ENCODE measurements at places on chromosomes 3 and 15. TPM values are rescaled to one million over a fixed set of nuclear protein-coding genes. Genes with fewer than 3 reads are reported as not detected.

- DNase-seq: no peak
Observed at GRCh38 chr15:64535460-64536243, 75.3 kb downstream of the ZNF609 start.

DNA sequence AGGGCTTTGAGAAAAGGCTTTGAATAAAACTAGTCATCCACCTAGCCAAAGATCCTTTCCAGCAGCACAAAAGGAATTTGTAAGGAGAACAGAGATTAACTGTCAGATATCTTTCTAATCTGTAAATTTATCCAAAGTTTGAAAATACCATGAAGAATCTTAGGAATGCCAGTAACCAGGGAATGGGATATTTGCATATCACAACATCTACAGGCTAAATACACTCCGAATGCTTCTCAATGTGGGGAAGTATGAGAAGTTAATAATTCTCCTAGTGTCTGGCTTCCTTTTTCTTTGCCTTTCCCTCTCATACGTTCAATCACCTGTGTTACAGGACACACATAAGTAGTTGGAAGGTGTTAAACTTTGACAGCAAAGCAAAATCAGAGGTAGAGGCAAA is 7.8 kb downstream of the ANAPC13 start:
- no peak for DNase-seq

DNA sequence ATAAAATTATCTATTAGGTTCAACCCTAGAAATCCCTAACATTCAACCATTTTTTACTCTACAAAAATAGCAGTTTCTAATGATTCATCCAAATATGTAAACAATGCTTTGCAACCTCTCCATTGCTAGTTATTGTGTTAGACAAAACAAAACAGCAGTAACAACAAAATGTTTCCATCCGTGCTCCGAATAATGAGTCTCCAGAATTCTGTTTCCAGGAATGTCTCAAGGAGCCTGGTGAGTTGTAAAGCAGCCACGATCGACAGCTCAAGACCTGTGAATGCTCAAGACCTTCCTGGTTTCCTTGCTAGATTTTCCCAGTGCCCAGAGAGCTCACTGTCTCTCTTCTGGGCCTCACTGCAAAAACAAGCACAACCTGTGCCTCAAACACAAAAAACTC is 49.9 kb downstream of the CHRD start:
- no peak for DNase-seq

- DNase-seq: no peak
Observed at GRCh38 chr15:71448688-71449114, 333.4 kb downstream of the THSD4 start.

DNA sequence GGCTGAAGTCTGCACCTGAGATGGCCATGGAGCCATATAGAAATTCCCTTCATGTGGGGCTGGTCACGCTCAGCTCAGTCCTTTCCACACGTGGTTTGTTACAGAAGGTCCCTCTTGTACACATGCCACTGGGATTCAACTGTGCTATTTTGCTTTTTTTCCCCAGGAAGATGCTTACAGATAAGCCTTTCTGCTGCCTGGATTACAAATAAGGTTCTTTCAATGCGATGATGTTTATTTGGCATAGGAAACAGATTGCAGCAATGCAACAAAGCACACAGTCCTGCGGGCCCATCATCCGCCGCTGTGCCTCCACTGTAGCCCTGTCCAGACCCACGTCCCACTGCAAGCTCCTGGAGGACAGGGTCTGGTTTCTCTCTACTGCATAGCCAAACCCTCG is 124.8 kb downstream of the XXYLT1 start:
- no peak for DNase-seq

- peak; percentile 76 for DNase-seq
Observed at GRCh38 chr15:70050441-70050840, 47.3 kb downstream of the TLE3 start.

DNA sequence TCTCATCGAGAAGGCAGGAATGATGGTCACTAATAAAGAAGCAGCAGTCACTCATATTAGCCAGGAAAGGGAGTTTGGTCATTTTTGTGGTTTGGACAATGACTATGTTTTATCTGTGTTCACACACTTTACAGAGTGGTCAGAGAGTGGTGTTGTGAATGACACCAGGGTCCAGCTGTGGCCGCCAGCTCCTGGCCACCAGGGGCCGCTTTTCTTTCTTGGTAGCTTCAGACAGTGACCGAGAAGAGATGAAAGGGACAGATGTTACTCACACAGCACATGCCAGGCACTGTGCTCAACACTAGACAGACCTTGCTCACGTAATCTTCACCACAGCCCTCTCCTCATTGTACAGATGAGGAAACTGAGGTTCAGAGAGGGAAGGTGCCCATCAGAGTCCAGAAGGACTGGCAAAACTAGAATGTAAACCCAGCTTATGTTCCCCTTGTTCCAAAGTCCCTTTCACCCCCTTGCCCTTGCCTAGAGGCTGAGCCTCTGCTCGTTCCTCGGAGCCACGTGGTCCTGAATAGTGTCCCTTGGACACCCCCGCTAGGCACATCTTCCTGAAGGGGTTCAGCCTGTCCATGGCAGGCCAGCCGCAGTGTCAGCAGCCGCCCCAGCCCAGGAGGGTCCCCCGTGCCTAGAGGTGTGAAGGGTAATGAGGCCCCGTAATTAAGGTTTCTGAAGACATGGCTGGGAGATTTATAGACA is 55.6 kb downstream of the CYP11A1 start:
- DNase-seq: no peak

GRCh38 chr3:59608356-59608755 is 558.5 kb upstream of the CFAP20DC start:
- DNase-seq: no peak

Gene LEKR1
- 1.5 TPM for total RNA-seq

Gene GOLGA6A
- total RNA-seq: under 0.01 TPM

Gene ZNF148
- 35.9 TPM for total RNA-seq

Gene HCN4
- not detected for total RNA-seq

Gene SSUH2
- total RNA-seq: not detected
